ENCODE measurements at places on chromosomes 3 and 15.

DNA sequence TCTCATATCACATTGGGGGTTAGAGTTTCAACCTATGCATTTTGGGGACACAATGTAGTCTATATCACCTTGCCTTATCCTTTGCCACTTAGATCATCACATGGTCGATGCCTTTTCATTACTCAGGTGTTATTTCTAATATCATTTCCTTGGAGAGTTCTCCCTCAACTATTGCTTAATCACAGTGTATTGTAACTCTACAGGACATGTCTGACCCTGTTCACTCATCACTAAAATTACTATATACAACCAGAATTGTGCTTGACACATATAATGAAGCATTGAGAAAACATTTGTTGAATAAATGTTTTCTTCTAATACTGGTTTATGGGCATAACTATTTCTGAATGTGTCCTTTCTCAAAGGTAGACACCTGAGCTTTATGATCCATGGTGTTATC is 207.4 kb downstream of the EPHA6 start:
- DNase-seq, result no peak

GRCh38 chr3:72748659-72749058 is 99.6 kb downstream of the SHQ1 start:
- DNase-seq, result no peak

DNA sequence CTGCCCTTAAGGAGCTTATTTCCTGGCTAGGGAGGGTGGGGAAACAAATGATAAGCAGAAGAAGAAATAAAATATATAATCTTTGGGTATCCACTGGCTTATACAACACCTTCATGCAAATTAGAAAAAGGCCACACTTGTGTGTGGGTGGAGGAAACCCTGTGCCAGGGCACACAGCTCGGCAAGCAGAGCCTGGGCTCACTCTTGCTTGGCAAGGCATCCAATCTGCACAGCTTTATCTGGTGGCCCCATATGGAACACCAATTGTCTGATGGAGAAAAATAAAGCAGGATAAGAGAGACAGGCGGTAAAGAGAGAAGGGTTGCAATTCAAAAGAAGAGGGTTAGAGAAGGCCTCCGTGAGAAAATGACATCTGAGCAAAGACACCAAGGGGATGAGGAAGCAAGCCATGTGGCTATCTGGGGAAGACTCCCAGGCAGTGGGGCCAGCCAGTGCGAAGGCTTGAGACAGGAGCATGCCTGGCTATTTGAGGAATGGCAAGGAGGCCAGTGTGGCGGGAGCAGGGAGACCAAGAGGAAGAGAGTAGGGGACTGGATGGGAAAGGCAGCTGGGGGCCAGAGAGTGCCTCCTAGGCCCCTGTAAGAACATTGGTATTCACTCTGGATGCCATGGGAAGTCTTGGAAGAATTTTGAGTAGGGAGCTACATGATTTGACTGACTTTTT is 22.5 kb upstream of the VPS8 start:
- DNase-seq, result no peak

GRCh38 chr3:16332904-16333426 is 68.0 kb downstream of the OXNAD1 start:
- DNase-seq, result no peak

GRCh38 chr15:53625962-53626845 is 133.3 kb downstream of the WDR72 start:
- DNase-seq, result no peak

DNA sequence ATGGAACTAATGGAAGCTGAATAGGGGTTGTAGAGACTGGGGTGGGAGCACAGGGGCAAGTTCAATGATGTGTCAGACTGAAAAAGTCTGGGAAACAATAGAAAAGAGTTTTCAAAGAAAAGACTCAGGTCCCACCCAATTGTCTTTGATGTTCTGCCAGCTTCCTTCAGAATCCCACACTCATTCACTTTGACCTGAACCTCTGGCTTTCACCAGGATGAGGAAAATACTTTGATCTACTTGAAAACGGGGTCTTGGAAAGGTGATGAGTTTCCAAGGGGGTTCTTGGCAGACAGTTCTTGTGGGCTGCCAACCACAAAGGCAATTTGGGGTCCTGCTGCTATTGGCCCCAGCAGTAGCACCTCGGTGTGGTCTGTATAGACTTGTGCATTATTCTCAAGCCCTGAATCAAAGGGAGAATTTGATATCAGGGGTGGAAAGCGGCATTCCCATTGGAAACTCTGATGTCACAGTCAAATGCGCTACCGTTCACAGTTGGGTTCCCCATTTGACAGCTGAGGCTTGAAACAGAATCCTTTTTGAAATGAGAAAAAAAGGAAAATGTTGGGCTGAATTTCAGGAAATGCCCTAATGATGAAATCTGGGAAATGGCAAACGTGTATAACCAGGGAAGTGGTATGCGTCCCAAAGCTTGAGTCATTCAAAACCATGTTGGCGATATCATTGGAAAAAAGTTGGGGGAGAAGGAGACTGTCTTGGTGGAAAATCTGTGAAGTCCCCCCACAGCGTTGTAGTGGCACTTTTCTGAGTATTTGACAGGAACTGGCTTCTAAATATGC is 229.2 kb upstream of the LRTM1 start:
- DNase-seq, result no peak

Data from NCI-H1417 (cell line).